ENCODE measurements at places on chromosomes 6 and 20.

DNA sequence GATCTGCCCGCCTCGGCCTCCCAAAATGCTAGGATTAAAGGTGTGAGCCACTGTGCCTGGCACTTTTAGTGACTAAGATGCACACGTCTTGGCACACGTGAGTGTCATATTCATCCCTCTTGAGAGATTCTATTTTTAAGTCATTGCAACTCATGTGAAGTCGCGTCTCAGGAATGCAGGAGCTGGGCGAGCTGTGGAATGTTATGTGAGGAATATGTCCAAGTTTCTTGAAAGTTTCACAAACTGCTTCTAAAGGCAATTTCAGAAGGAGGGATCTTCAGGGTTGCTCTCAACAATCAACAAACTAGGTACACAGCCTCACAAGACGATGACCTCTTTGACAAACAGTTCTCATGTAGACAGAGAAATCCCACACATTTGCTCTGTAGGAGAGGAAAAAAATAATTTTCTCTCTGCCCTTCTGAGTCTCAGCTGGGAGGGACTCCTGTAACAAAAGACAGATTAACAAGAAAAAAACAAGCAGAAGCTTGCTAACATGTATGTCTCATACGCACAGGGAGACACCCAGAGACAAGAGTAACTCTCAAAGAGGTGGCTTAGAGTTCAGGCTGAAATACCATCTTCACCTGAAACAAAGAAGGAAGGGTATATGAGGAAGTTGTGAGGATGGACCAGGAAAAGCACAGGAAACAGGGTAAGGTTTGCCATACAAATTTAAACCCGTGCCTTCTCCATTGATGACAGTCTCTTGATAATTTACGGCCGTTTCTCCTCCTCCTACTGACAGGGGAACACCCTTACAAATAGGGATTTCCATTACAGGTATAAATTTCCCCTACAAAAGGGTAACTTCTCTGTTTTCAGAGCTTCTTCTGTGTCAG is 45.3 kb upstream of the FAM50B start:
- DNase-seq = no peak

DNA sequence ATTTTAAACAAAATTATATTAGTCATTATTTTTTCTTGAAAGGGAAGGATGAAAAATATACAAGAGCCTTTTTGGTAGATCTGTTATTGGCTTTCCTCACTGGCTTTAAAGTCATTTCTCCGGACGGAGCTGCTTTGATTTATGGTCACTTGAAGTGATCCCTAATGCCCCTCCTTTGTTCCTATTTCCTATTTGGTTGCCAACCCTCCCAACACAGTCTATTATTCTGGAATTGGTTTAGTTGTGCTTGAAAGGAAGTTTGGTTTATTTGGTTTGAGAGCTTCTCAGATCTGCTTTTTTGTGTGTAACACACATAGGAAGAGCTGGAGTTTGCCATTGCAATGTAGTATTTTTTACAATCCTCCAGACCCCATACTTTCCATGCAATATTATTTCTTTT is 347.9 kb downstream of the RFPL4B start:
- DNase-seq = no peak

DNA sequence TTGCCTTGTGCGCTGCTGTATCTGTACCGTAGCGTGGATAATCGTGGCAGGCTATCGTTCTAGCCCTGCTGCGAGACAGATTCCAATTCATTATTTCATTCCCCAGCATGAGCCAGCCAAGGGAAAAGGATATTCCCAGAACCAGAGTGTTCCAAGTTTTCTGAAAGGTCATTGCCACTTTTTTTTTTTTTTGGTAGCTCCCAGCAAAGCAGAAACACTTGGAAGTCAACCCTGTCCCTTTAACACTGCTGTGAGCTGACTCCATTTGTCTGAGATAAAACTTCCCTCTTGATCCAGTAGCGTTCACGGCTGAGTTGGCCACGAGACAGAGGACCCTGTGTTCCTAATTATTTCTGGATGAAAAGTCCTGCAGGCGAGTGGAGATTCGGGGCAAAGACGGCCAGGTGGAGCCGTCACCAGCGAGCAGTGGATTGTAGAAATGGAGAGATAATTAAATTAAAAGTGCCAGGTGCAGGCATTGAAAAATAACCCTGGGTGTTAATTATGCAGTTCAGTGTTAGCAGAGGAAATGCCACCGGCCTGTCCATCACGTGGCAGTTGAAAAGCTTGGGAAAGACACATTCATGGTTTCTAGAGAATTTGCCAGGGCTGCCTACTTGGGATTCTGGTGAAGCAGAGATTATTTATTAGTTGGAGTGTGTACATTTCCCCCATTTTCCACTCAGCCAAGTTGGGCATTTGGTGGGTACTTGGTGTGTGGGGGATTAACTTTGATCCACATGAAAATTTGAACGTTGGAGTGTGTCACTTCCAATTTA is 164.2 kb downstream of the SLC24A3 start:
- DNase-seq = peak; percentile 50

GRCh38 chr6:30037182-30037788 is 23.8 kb upstream of the POLR1H start:
- no peak for DNase-seq

DNA sequence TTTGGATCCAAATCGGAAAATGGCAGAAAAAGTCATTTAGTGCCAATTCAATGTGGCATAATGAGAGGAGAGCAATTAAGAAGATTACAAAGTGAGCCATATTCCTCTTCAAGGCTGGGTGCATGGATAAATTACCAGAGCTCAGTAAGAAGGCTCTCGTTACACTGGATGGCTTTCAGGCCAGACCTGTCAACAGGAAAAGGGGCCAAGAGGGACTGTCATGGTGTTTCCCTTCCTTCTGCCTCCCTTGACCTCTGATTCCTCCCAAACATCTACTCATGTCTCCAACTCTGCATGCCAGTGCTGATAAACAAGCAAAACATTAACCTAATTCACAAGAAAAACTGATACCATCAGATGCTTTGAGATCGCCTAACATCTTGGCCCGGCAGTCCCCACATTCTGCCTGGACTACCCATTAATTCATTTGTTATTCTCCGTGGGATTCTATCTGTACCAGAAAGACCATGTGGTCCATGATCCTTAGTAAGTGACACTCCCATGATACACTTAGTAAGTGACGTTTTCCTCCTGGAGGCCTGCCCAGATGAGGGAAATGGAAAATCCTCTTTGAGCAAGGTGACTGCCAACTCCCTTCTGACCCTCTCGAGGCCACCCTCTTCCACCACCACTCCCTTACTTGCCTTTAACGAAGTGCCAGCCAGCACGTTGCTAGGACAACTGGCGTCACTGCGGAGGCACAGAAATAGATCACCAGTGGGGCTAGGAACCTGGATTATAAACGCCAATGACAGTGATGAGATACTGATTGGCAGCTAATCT is 239.2 kb downstream of the GMPR start:
- no peak for DNase-seq

GRCh38 chr6:124961777-124962638 is at the start of gene RNF217:
TSS of gene RNF217 (plus strand) at chr6:124962437. CDS start at chr6:124962545, 108 bp downstream.
- DNase-seq = peak; percentile 62

DNA sequence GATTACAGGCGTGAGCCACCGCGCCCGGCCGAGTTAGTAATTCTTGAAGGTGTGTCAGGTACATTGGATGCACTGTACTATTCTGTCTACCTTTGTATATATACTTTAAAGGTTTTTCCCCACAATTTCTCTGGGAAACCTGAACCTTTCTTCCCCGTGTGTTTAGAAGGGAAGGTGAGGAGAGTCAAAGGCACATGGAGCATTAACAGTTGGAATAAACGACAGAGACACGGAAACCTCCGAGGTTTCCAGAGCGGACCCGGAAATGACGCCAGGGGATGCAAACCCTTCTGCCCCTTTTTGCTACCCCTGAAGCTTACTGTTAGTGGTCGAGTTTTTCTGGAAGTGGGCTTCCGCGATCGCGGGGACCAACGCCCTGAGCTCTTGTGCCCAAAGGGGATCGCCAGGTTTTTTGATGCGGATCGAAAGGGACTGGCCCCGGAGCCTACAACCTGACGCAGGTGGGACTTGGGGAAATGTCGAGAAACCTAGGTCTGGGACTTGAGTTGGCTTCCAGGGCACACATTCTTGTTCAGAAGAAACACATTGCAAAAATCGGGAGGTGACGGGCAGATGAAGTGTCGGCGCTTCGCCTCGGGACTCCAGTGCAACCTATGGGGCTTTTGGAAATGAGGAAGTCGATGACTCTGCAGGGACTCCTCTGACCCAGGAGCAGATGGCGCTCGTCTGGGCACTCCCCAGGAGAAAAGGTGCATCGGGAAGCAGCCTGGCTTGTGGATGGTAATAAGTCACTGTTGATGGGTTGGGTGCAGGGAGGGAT is 218.2 kb downstream of the OR2B2 start:
- no peak for DNase-seq

DNA sequence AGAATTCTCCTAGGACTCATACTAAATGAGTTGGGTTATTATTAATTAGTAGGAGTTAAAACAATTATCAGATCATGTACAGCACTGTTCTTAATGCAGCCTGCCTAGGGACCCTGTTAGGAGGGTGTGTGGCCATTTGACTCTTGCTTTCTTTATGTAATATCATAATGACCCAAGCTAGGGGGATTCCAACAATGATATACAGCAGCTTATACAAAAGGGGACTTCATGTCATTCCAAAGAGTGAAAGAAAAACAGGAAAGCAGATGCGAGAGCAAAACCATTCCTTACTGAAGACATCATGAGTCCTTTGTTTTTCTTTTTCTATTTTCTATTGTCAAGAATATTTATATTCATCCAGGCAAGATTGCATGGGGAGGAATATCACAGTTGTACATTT is 455.2 kb downstream of the PLCB1 start:
- no peak for DNase-seq

GRCh38 chr20:24831232-24831631 is 117.8 kb upstream of the CST7 start:
- no peak for DNase-seq

DNA sequence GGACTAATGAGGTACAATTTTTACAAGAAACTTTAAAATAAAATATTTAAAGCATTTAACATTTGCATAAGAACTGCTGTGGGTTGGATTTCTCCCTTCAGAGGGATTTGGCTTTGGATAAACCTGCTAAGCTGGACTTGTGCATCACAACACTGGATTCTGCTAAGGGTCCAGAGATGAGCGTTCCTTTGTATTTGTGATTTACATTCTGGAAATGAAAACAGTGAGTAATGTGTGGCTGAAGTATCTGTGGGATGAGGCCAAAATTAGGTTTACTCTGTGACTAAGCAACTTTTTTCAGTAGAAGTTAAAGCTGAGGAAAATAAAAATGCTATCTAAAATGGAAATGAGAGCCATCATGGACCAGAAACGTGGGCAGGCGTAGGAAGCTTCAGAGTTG is 494.3 kb downstream of the EPM2A start:
- DNase-seq = no peak

GRCh38 chr20:32538526-32538939 is 46.6 kb downstream of the NOL4L start:
- no peak for DNase-seq

DNA sequence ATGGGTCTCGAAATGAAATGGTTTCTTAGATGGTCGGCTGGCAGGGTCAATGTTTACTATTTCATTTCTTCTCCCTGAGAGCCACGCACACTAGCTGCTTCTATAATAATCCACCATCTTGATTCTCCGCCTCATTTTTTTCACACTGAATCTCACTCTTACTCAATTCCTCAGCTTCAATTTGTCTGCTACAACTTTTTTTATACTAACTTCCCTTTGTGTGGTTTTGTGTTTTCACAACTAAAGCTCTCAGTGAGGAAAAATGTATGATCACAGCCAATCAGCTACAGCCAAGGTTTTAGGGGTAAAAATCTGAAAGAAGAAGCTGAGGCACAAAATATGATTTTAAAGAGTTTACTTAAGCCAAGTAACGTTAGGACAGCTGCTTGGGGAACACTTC is 1309.4 kb downstream of the EPHA7 start:
- no peak for DNase-seq

DNA sequence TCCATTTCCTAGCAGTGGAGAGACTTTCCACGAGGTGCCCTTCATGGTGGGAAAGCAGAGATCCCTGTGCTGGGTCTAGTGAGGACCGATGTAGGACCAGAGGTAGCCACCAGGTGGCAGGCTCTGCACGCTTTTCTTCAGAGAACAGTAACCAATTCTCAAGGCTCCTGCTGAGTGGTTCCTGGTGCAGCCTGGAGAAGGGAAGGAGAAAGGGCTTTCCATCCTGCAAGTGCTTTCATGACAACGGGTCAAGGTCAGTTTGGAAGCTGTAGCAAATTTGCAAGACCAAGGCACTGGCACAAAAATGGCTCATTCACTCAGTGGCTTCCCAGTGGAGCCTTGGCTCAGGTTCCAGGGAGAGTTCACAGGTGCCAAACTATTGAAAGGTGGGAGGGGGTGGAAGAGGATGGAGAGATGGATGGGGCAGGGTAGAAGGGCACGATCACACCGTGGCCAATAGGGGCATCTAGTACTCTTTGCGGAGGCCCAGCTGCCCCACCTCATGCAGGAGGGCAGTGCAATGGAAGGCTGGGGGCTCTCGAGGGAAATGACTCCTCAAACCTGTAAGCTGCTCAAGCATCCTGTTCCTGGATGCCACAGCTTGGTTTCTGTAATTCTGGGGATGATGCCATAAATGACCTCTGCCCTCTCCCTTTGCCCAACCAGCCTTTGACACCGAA is 25.5 kb upstream of the KCNK16 start:
- DNase-seq = peak; percentile 81

GRCh38 chr20:7744411-7744810 is 195.8 kb downstream of the HAO1 start:
- DNase-seq = no peak

GRCh38 chr6:3754776-3755175 is 3.3 kb upstream of the PXDC1 start:
- DNase-seq = no peak

DNA sequence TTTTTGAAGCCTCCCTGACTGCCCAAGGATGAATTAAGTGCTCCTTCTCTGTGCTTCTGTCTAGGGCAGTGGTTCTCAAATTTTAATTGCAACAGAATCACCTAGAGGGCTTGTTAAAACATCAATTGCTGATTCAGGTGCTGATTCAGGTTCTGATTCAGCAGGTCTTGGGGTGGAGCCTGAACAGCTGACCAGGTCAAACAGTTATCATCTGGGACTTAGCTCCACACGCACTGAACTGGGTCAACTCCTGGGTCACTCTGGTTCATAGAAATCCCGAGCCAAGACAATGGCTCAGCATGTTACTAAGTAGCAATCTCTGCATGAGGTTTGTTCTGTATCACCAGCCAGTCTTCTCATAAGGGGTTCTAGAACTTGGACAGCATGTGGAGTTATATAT is 192.3 kb downstream of the GJA1 start:
- no peak for DNase-seq

- DNase-seq = no peak
Measured at GRCh38 chr20:46178891-46179290, 60.8 kb downstream of the CD40 start.

DNA sequence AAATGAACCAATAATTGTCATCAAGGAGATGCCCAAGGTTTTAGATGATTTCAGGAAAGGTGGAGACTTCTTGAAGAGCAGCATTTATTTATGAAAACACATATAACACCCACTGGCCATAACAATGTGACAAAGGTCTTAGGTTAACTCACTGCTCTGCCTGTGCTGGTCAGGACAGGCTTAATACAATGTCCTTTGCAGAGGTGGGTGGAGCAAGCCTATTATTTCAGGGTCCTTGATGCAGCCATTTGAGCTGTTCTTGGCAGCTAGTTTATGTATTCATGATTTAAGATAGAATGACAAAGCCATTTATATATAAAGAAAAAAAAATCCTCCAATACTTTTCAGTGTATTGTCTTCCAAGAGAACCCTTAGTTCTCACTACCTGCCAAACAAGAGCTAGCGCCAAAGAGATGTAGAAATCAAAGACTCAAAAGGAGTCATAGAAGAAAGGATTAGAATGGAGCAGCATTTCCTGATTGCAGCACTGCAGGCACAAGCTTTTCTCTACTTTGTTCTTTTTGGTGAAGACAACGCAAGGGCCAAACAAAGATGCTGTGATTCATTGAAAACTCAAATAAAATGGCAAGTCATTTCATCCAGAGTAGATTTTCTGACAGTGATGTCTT is 124.3 kb upstream of the TSHZ2 start:
- DNase-seq = no peak

Data from dorsolateral prefrontal cortex (tissue), 122 donors.